ENCODE measurements at places on chromosomes 4 and X.

- H3K4me1 ChIP-seq = peaks cover 18% of the 10 kb centered on the region
- H3K27me3 ChIP-seq = no peaks in the 10 kb centered on the region
- DNase-seq = no peak
- no peaks in the 10 kb centered on the region for H3K36me3 ChIP-seq
- H3K4me3 ChIP-seq = no peak overlapping the region
- H3K27ac ChIP-seq = no peak overlapping the region
These were observed 139.7 kb downstream of the TSPAN5 start for GRCh38 chr4:98518559-98519267.

- H3K4me3 ChIP-seq = no peak overlapping the region
- H3K27ac ChIP-seq = no peak overlapping the region
- H3K27me3 ChIP-seq = peaks cover 1% of the 10 kb centered on the region
- H3K36me3 ChIP-seq = no peaks in the 10 kb centered on the region
- H3K4me1 ChIP-seq = no peaks in the 10 kb centered on the region
- DNase-seq = no peak
These were observed 277.0 kb upstream of the INTU start for GRCh38 chr4:127355743-127356142.

DNA sequence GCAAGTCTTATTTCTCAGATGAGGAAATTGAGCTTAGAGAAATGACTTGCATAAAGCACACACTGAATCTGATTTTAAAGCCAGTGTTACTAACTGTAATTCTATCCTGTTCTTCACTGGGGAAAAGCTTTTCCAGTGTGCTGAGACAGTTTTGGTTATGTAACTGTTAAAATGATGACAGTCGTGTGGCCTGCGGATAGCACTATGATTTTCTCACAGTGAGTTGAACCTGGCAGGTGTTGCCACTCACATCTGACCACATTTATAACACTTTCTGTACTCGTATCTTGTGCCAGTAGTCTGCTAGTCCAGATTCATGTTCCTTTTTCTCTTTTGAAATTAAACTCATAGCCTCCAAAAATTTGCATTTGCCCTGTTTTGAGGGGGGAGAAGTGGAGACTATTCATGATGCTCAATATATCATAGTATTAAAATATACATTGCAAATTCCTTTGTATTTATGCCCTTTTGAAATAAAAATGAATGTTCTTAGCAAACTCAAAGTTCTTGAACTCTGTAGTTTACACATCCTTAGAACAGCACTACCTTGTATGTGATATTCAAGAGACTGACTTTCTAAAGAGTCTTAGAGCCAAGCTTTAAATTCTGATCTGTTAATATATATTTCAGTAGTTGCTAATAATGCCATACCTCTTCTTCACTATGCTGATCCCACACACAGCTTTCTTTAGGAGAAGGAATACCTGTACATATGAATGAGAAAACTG is 132.3 kb downstream of the PDLIM5 start:
- no peaks in the 10 kb centered on the region for H3K36me3 ChIP-seq
- DNase-seq = no peak
- no peaks in the 10 kb centered on the region for H3K27me3 ChIP-seq
- H3K27ac ChIP-seq = no peak overlapping the region
- no peak overlapping the region for H3K4me3 ChIP-seq

DNA sequence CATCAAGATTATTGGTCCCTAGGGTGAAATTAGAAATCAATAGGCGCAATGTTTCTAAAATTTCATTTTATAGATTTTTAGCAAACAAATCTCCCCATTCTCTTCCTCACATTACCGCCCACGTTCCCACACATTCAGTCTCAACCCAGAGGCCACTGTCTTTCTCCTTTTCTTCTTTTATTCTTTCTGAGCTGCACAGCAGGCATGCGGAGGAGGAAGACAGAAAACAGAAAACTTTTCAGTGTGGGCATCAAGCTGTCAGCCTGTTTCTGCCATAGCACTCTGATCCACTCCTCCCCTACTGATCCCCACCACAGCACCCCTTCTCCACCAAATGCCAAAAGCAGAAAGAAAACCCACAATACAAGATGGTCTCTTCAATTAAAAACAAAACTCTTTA is 94.8 kb upstream of the ADAMTS3 start:
- no peak for DNase-seq
- no peak overlapping the region for H3K4me3 ChIP-seq
- no peaks in the 10 kb centered on the region for H3K27me3 ChIP-seq
- H3K4me1 ChIP-seq = peaks cover 3% of the 10 kb centered on the region
- no peak overlapping the region for H3K27ac ChIP-seq

GRCh38 chr4:159429693-159430035 is 326.8 kb downstream of the RAPGEF2 start:
- no peak for DNase-seq
- no peaks in the 10 kb centered on the region for H3K4me1 ChIP-seq
- H3K36me3 ChIP-seq = no peaks in the 10 kb centered on the region
- no peak overlapping the region for H3K4me3 ChIP-seq

DNA sequence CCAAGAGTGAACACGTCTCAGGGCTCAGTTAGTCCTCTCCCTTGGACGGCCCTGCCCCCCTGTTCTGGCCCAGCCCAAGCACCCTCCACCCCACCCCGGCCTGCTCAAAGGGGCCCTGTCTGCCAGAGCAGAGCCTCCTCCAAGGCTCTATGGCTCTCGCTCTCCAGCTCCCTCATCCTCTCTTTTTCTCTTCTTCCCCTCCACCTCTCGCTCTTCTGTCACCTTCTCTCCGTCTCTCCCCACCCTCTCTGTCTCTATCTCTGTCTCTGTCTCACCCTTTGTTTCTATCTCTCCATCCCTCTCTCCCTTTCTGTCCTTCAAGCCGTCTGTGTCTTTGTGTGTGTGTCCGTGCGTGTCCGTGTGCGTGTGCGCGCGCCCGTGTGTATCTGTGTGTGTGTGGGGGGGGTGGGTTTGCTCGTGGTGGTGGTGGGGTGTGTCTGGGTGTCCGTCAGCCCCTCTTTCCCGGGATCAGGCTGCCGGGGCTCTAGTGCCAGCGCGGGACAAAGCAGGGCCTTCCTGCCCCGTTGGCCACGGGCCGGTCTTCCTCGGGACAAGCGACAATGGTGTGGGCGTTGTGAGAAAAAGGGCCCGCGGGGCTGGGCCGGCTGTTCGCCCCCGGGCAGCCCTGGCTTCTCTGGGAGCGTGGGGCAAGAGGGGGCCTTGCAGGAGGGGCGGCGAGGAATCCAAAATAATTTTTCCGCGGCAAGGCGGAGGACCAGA is 8.7 kb downstream of the FRG2 start:
- peaks cover 13% of the 10 kb centered on the region for H3K4me1 ChIP-seq
- no peak overlapping the region for H3K27ac ChIP-seq
- peaks cover 70% of the 10 kb centered on the region for H3K27me3 ChIP-seq
- no peaks in the 10 kb centered on the region for H3K36me3 ChIP-seq
- H3K4me3 ChIP-seq = peak overlapping the region; percentile 55

DNA sequence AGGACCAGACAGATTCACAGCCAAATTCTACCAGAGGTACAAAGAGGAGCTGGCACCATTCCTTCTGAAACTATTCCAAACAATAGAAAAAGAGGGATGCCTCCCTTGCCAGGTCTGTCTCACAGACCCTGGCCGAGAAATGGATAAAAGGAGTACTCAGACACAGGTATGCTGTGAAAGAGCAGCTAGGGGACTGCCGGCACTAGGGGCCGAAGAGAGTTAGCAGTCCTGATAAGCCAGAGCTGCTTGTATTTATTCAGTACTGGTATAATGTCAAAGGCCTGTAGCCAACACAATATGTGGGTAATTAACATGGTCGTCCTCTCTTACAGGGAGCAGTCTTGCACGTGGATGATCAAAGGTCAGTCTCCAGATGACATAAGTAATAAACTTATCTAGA is 1042.1 kb upstream of the LCORL start:
- H3K4me1 ChIP-seq = no peaks in the 10 kb centered on the region
- H3K4me3 ChIP-seq = no peak overlapping the region
- H3K27ac ChIP-seq = no peak overlapping the region
- H3K36me3 ChIP-seq = no peaks in the 10 kb centered on the region
- no peaks in the 10 kb centered on the region for H3K27me3 ChIP-seq

DNA sequence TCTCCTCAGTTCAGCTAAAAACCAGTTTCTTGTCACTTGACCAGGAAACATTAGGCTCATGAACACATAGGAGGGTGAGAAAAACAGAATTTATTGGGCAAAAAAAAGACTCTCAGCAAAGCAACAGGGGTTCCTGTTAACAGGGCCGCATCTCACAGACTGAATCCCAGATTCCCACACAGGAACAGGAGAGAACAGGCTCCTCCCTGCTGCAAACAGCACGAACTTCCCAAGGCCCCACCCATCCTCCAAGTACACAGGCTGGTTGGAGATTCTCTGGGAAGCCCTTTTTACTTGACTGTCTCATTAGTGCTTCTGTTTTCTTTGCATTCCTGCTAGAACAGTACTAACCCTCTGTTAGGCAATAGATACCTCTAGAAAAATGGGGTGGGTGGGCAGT is 52.4 kb upstream of the IL21 start:
- no peak overlapping the region for H3K27ac ChIP-seq
- no peak for DNase-seq
- H3K27me3 ChIP-seq = no peaks in the 10 kb centered on the region
- H3K4me3 ChIP-seq = no peak overlapping the region
- H3K36me3 ChIP-seq = no peaks in the 10 kb centered on the region

DNA sequence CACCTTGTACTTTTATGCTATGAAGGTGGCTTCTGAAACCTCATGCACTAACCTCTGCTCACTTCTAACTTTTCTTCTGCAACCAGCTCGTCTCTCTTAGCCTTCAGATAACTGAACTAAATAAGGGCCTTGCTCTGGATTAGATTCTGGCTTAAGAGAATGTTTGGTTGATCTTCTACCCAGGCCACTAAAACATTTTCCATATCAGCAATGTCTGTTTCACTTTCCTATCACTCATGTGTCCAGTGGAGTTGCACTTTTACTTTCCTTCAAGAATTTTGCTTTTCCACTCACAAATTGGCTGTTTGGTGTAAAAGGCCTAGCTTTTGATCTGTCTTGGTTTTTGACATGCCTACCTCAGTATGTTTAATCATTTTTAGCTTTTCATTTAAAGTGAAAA is 105.8 kb downstream of the KCTD8 start:
- no peak for DNase-seq
- no peak overlapping the region for H3K27ac ChIP-seq
- H3K27me3 ChIP-seq = no peaks in the 10 kb centered on the region
- H3K4me3 ChIP-seq = no peak overlapping the region

- no peak for DNase-seq
- H3K4me3 ChIP-seq = no peak overlapping the region
- no peak overlapping the region for H3K27ac ChIP-seq
- no peaks in the 10 kb centered on the region for H3K36me3 ChIP-seq
- no peaks in the 10 kb centered on the region for H3K27me3 ChIP-seq
These were observed 448.3 kb upstream of the ZFP42 start for GRCh38 chr4:187547316-187547715.

GRCh38 chr4:149291463-149291862 is 524.2 kb downstream of the IQCM start:
- H3K4me1 ChIP-seq = 0 out of 2 replicates have a peak, but pooled peaks cover 1% of the 10 kb centered on the region
- DNase-seq = no peak
- H3K27me3 ChIP-seq = no peaks in the 10 kb centered on the region
- H3K27ac ChIP-seq = no peak overlapping the region

DNA sequence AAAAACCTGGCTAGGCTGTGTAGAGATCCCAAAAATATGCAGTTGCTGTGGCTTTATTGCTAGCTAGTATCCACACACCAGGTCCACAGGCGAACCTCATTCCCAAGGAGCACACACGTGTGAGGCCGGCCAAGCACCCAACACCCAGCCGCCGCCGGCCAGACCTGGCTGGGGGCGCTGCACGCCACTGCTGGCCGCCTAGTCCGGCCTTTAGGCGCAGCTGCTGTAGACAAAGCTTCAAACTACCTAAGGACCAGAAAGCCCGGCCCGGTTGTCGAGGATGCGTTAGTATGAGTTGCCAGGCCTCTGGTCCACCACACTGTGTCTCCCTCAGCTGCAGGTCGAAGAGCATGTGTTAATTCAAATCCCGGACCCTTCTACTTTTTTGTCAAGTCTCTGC is 3.1 kb downstream of the POU3F4 start:
- no peak for DNase-seq
- no peaks in the 10 kb centered on the region for H3K36me3 ChIP-seq
- peak overlapping the region; percentile 23 for H3K4me3 ChIP-seq
- no peak overlapping the region for H3K27ac ChIP-seq

DNA sequence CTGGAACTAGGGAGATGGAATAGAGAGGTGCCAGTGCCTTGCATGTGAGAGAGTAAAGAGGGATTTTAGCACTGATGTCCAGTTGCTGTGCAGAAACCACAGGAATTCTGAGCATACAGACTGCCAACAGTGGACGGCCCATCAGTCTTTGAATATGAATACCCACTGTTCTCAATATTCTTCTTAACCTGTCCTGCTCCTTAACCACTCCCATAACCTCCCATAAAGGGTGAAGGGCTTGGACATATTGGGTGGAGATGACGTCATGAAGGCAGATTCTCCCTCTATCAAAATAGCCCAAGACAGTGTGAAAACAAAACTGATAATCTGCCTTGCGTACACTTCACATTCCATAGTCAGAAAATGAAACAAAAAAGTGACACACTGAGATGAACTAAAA is 1313.7 kb upstream of the PABPC4L start:
- H3K4me1 ChIP-seq = no peaks in the 10 kb centered on the region
- no peaks in the 10 kb centered on the region for H3K36me3 ChIP-seq
- no peaks in the 10 kb centered on the region for H3K27me3 ChIP-seq
- H3K4me3 ChIP-seq = no peak overlapping the region
- no peak for DNase-seq

GRCh38 chr4:86522349-86522748 is 71.8 kb upstream of the PTPN13 start:
- no peaks in the 10 kb centered on the region for H3K36me3 ChIP-seq
- H3K4me3 ChIP-seq = no peak overlapping the region
- no peak for DNase-seq
- H3K27me3 ChIP-seq = no peaks in the 10 kb centered on the region
- H3K27ac ChIP-seq = no peak overlapping the region

- H3K36me3 ChIP-seq = no peaks in the 10 kb centered on the region
- DNase-seq = no peak
- H3K4me3 ChIP-seq = no peak overlapping the region
- no peaks in the 10 kb centered on the region for H3K27me3 ChIP-seq
These were observed 72.5 kb upstream of the KCNIP4 start for GRCh38 chr4:22021106-22021505.

- H3K27ac ChIP-seq = peak overlapping the region; percentile 64
- no peaks in the 10 kb centered on the region for H3K27me3 ChIP-seq
- H3K4me1 ChIP-seq = peaks cover 10% of the 10 kb centered on the region
- H3K4me3 ChIP-seq = peak overlapping the region; percentile 96
These were observed 1.9 kb downstream of the DHRSX start for GRCh38 chrX:2498781-2499302.

- DNase-seq = no peak
- H3K27ac ChIP-seq = no peak overlapping the region
- H3K4me1 ChIP-seq = no peaks in the 10 kb centered on the region
These were observed 24.8 kb downstream of the HOPX start for GRCh38 chr4:56656346-56656643.

- no peak overlapping the region for H3K27ac ChIP-seq
- no peak overlapping the region for H3K4me3 ChIP-seq
- no peak for DNase-seq
- no peaks in the 10 kb centered on the region for H3K27me3 ChIP-seq
These were observed 14.2 kb downstream of the BST1 start for GRCh38 chr4:15717086-15717485.

GRCh38 chr4:122224348-122224747 is 72.2 kb downstream of the BLTP1 start:
- H3K27me3 ChIP-seq = no peaks in the 10 kb centered on the region
- no peaks in the 10 kb centered on the region for H3K36me3 ChIP-seq
- 0 out of 2 replicates have a peak, but pooled peaks cover 4% of the 10 kb centered on the region for H3K4me1 ChIP-seq
- H3K27ac ChIP-seq = no peak overlapping the region
- H3K4me3 ChIP-seq = no peak overlapping the region

GRCh38 chr4:164484551-164484950 is 269.4 kb upstream of the SMIM31 start:
- no peak overlapping the region for H3K27ac ChIP-seq
- H3K4me3 ChIP-seq = no peak overlapping the region
- no peaks in the 10 kb centered on the region for H3K36me3 ChIP-seq
- H3K27me3 ChIP-seq = no peaks in the 10 kb centered on the region
- no peaks in the 10 kb centered on the region for H3K4me1 ChIP-seq

All from H1 (cell line).